ENCODE measurements at places on chromosomes 5 and 9.

DNA sequence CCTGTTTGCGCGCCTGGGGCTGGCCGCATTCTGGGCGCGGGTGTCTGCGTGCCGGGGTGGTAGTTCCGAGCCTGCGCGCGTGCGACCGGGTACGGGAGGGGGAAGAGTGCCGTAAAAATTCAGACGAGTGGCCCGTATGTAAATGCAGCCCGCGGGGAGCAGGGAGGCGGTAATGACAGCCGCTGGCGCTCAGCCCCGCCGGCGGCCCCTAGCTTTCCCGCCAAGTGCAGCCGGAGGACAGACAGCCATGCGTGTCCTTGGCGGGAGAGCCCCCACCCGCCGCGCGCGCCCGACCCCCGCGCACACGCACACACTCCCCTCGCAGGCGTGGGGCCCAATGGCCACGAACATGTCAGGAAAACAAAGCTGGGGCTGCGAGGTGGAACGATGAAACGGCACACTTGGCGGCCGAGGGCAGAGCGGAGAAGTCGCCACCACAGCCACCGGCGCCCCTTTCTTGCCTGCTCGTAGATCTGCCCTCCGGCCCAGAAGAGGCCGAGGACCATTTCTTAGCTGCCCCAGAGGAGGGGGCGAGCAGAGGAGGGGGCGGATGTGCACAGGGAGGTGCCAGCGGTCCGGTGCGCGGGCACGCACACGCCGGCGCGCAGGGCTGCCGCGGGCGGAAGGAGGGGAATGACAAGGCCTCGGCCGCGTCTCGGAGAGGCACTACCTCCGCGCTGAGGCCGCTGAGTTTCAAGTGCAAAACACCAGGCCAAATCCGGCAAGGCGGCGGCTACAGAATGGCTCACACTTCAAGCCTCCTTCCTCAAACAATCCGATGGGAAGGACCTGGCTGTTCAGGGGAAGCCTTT is 208.4 kb downstream of the MEF2C start:
- DNase-seq: no peak

- no peak for DNase-seq
These were observed 238.8 kb upstream of the ADAMTS16 start for GRCh38 chr5:4901305-4901811.

GRCh38 chr9:114034661-114035062 is 43.4 kb downstream of the AMBP start:
- DNase-seq: no peak

DNA sequence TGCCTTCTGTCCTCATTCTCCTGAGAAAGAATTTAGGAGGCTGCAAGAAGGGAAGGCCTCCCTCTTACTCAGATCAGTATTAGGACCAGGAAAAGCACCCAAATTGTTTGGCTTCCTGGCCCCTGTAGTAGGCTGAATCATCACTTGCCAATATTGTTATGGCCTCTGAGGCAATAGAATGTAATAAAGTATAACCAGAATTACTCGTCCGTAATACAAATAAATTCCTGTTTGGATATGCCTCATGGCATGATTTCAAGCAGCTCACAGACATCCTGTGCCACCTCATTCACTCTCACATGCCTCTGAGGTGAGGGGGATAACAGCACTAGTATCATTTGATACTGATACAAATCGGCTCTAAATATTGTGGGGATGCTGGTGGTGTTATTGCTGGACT is 427.3 kb downstream of the ISL1 start:
- DNase-seq: no peak

GRCh38 chr5:152824316-152824715 is 419.2 kb upstream of the NMUR2 start:
- DNase-seq: no peak

DNA sequence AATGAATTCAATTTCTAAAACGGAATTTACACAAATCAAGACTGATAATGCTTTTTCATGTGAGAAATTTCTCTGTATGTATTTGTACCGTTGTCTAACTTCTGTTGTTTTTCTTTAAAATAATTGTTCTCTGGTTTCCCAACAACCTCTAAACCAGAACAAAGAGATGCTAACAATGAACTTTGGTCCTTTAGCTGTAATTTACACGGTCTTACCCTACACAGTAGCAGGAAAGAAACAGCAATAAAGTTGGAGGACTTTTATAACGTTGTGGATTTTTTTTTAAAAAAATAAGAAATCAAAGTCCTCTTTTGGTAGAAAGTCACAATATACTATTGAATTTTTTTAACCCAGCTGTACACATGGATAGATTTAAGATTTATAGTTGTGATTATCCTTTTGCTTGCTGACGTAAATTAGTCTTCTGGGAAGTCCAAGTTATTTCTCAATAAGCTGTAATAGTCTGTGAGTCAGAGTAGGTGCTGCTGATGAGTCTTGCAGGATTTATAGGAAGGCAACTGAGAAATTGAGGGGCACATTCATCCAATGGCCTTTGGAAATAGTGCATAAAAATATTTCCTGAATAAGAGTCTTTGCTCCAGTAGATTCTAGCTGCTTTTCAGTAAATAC is 76.8 kb upstream of the PCSK1 start:
- DNase-seq: no peak

- DNase-seq: no peak
These were observed 7.1 kb upstream of the IFNA2 start for GRCh38 chr9:21392270-21392669.

DNA sequence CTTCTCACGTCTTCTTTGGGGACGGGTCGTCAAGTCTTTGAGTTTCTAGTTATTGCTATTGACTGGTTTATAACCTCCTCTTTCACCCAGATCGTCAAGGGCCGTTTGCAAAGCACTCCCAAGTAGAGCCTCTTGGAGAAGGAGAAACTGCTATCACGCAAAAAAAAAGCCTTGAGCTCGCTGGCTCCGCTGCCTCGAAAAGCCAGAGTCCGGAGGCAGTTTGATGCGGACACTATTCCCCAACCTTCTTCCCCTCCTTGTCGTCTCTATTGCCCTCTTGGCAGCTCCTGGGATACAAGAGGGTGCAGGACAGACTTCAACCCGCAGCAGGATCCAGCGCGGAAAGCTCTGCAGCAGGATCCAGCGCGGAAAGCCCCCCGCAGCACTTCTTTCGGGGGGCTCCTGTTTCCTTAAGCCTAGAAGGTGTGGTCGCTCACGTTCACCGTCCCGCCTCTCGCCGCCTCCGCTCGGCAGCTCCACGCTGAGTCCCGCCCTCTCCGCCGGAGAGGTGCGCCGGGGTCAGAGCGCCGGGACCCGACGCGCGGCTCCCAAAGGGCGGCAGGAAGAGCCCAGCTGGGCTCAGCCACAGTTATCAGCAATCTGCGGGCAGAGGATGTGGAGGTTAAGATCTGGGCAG is at the start of gene PCDHAC1:
Gene PCDHAC1 (plus strand): TSS at position 494 of the 637 bp plus-strand sequence. CDS start 594 bp downstream, outside the sequence.
- DNase-seq: peak; percentile 39

- DNase-seq: peak; percentile 83
These were observed 43.9 kb upstream of the PRRC2B start for GRCh38 chr9:131349881-131350563.

DNA sequence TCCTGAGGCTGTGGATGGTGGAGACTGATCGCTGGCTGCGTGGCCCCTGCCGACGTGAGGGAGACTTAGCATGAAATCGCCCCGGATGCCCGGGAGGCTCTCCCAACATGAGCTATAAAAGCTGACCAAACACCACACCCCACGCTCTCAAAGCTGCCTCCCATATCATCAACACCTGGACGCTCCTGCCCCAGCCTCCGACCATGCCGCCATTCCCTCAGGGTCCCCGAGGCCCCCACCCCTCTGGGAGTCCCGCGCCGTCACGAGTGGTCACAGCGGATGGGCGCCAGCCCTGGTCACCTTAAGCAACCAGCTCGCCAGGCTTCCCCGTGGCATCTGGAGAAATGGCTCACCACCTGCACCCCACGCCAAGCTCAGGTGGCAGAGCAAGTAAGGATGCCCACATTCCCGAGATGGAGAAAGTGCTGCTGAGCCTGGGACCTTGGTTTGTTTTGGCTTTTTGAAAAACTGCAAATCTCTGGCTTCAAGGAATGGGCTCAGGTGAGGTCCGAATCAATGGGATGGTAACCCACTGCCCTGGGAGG is 196.0 kb downstream of the MED10 start:
- DNase-seq: no peak

- no peak for DNase-seq
These were observed 8.9 kb upstream of the DPP7 start for GRCh38 chr9:137123468-137123837.

- no peak for DNase-seq
These were observed 119.2 kb upstream of the ABCA1 start for GRCh38 chr9:105046907-105047741.

GRCh38 chr5:173198049-173198448 is 37.0 kb downstream of the NKX2-5 start:
- no peak for DNase-seq

DNA sequence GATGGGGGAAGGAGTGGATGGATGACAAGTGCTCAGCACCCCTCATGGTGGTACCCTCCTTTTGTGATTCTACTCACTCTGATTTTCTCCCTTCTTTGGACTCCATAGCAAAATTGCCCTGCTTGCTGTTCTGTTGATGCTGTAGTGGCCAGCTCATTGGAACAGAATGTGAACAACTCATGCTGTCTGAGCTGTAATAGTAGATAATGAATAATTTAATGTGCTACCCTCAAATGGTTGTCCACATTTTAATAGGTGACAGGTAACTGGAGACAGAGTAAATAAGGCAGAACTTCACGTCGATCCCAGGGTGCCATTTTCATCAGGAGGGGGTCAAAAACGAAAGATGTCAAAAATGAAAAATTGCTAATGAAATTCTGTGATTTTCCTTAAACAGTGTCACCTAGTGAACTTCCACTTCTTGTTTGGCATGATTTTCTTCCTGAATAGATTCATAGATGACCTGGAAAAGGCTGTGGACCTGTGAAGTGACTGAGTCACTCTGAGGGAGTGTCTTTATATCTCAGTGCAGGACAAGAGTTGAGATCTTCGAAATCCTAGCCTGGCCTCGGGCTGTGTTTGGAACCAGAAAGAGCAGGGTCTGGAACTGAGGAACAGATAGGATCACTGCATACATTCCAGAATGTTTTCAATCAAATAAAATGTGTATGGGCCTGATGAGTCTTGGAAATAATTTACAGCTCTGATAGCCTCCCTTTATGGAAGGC is 270.2 kb downstream of the PSAT1 start:
- no peak for DNase-seq

DNA sequence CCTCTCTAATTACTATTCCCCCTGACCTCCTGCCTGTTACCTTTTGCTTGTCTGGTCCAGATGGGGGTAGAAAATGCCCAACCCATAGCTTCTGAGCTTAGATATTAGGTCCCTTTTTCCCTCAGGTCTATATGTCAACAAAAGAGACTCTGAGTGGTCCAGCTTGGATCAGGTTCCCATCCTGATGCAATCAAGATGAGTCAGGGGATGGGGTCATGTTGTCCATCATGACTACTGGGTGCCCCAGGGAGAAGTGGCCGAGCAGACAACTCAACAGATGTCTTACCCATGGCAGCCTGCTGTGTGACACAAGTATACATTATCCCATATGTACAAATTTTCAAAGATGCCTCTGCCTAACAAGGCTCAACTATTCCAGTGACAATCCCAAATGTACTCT is 9.1 kb upstream of the ANKH start:
- DNase-seq: no peak

DNA sequence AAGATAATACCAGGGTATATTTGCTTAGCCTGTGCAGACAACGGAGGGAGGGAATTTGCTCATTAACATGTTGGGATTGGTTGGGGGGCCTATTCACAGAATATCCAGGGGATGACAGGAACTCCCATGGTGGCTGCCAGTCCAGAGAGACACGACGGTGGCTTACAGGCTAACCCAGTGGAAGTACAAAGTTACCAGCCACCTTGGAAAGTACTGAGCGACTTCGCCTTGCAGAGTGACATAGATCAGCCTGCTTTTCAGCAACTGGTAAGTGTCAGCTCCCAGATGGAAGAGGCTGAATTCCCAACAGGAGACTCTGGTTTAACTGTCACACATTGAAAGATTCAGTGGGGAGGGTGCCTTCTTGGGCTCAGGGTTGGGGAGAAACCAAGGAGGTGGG is 7.9 kb downstream of the ISL1 start:
- no peak for DNase-seq

DNA sequence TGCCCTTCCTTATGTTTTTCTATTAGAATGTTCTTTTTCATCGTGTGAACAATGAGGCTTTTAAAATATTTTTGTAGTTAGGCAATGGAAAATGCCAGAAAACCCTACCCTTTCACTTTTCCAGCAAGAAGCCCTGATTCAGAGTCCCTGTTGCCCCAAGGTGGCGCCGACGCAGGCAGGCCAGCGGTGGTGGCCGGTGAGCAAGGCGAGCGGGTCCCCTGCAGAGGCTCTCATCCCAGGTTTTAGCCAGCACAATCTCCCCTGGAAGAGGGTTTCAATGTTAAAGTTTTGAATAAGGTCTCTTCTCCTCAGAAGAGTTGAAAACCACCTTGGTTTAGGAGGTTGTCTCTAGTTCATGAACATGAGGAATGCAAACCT is 40.8 kb upstream of the CKMT2 start:
- DNase-seq: no peak

- no peak for DNase-seq
These were observed 1740.1 kb upstream of the WWC1 start for GRCh38 chr5:166551384-166551783.

- no peak for DNase-seq
These were observed 4.1 kb upstream of the TCF7 start for GRCh38 chr5:134110382-134110781.

DNA sequence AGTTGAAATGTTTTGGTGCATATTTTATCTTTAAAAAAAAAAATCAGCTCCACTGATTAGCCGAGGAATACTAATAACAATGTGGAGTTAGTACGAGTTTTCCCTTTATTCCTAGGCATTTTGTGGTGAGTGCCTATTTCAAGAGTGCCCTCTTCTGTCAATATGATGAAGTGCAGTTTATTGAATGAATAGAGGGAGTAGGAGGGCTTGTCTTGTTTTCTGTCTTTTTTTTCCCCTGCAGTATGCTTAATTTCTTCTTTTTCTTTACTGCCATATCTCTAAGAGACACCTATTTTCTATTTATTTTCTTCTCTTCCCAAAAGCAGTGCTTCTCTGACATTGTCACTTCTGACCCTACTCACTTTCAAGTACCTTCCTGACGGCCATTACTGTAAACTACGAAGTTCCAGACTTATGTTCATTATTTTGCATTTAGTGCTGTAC is 169.6 kb upstream of the PITX1 start:
- no peak for DNase-seq

DNA sequence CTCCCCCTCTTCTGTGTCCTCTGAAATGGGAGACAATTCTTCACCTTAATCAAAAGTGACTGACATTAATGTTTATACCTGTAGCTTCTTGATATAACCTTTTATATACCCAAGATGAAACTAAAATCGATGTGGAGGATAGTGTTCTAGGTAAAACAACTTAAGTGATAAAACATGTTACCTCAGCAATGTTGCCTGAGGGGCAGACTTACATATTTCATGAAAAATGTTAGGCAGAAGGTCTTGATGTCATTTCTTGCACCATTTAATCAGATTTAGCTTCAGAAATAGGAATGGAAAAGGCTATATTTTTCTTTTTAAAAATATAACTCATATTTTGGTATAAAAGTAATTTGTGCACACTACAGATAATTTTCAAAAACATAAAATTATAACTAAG is 22.7 kb upstream of the MACIR start:
- DNase-seq: no peak
